ENCODE measurements at places on chromosomes 12 and 14.

DNA sequence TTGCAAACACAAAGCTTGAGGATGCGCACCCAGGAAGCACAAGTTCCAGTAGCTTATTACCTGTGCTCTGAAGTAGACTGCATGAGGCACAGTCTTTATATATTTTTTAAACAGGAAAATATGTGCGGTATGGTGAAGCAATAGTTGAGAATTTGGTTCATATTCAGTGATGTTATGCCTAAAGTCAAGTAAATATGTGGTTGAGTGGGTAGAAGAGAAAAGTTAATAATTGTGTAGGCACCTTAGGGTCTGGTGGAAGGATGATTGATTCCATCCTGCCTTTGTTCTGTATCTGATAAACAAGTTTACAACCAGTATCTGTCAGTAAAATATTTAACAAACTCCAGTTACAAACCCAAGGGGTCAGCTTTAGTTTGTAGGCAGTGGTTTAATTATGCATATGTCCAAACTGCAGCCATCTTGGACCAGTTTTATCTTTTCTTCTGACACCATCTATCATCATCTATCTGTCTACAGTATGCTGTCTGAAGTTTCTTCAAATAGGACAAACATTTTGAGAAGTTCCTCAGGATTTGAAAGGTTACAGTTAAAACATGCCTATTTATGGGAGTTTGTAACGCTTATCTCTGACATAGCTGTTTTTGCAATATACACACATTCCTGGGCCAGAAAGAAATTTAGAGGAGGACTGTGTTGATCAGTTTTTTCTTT is 10.8 kb downstream of the SINHCAF start:
- DNase-seq: no peak

DNA sequence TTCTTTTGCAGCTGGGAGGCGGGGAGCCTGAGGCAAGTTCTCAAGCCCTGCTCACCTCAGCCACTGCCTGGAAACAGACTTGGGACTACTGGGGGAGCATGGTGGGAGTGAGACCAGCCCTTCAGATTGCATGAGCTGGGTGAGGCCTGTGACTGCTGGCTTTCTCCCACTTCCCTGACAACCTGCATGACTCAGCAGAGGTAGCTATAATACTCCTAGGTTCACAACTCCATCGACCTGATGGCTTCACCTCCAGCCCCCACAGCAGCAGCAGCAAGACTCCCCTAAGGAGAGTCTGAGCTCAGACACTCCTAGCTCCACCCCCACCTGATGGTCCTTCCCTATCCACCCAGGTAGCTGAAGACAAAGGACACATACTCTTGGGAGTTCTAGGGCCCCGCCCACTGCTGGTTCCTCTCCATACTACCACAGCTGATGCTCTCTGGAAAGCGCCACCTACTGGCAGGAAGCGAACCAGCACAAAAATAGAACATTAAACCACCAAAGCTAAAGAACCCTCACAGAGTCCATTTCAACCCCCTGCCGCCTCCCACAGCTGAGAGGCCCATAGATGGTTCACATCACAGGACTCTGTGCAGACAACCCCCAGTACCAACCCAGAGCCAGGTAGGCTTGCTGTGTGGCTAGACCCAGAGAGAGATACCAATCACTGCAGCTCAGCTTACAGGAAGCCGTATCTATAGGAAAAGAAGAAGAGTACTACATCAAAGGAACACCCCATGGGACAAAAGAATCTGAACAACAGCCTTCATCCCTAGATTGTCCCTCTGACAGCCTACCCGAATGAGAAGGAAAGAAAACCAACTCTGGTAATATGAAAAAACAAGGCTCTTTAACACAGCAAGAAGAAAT is 68.7 kb downstream of the RPAP3 start:
- DNase-seq: peak; percentile 3

DNA sequence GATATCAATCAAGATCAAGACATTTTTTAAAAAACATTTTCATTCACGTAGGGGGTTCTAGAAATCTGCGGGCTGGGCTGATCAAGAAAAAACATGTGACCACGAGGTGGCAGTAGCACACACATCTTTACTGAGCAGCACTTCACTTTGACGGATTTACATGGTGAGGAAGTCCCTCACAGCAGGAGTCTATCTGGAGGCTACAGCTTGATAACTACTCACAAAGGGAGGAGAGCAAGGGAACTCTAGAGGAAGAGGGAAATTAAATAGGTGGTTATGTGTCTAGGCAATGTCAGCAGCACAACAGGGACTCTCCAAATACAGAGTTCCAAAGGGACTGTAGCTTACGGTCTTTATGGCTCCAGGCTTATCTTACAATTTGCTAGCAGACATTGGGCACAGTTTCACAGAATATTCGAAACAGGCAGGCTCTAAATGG is 248.1 kb downstream of the DPY19L2 start:
- peak; percentile 3 for DNase-seq

GRCh38 chr12:63766498-63766897 is 13.2 kb upstream of the RXYLT1 start:
- no peak for DNase-seq

Measured in NK-92 treated with Interleukin-12 subunit alpha and Interleukin-12 subunit beta, amount 100 ng/mL, for 24 hours (cell line).